H54 (cell line): ENCODE measurements at places on chromosomes 7 and 10.

- DNase-seq, result no peak
Measured at GRCh38 chr10:53490553-53490952, 718.0 kb upstream of the MBL2 start.

DNA sequence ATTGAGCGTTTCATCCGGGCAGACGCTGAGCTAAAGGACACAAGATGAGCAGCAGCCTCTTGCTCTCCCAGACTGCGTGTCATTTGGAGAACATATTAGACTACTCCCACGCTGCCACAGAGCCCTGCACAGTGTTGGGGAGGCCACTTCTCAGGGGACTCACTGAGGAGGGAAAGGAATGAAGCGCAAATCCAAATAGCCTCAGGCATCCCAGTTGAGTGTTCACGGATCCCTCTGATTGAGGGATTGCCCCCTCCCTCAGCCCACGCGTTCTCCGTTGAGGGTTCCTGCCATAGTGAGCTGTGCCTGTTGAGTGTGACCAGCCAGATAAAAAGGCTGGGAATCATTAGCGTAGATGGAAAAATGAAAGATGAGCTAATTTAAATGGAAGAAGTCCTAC is 563.4 kb downstream of the ACTR3B start:
- no peak for DNase-seq

DNA sequence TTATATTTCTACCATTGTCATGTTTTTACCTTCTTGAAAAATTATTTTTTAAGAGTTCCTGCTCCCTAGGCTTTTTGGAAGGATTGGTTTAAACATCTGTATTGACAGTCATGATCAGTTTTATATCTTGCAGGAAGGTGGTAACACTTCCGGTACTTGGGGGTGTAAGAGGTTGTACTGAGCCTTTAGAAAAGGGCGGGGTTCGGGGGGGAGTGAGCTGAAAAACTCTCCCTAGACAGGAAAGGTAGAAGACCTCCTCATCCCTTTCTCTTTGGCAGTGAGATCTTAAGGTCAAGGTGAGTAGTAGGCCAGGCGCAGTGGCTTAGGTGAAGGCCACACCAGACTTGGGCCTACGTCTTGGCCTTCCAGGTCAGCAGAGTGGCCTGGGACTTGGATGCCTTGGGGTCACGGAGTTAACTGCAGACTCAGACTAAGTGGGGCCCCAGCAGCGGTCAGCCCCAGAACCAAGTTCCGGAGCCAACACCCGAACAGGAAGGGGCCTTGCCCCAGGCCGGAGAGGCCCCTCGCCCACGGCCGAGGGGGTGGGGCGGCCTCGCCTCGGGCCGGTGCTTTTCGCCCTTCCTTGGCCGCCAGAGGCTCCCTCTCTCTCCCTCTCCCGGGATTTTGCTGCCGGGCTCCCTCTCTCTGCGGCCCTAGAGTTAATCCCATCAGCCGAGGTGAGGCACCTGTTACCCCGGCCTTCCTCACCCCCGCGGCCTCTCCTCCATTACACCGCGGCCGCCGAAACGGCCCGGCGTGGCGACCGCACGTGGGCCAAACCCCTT is at the start of gene PPP1R9A:
TSS of gene PPP1R9A (plus strand) at position 569 of the 785 bp plus-strand sequence. CDS start 2,520 bp downstream, outside the sequence.
- DNase-seq, result peak; percentile 14

GRCh38 chr7:24978843-24979469 is 1.0 kb downstream of the OSBPL3 start:
- DNase-seq, result no peak

- DNase-seq, result no peak
Measured at GRCh38 chr7:101511965-101512364, 117.1 kb downstream of the MYL10 start.

DNA sequence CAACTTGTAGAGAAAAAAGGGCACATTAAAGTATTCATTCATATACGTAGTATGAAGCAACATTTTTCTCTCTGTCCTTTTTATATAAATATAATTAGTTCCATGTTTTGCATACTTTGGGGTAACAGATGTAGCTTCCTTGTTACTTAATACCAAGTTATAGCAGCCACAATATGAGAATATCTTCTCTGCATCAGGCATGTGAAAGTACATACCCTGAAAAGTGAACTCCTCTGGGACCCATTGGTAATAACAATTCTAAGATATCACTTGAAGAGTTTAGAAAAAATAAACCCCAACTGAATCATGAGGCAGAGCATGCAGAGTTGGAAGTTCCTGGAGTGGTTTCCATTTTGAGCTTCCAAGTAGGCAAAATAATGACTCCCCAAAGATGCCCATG is 2.4 kb upstream of the CRPPA start:
- DNase-seq, result no peak

GRCh38 chr10:35392482-35393228 is 56.3 kb downstream of the CCNY start:
- no peak for DNase-seq

GRCh38 chr7:141073641-141074161 is at the start of gene TMEM178B:
Gene TMEM178B, plus strand, starts transcription at chr7:141074064.
- no peak for DNase-seq

- no peak for DNase-seq
Measured at GRCh38 chr10:101217450-101218281, 11.6 kb downstream of the LBX1 start.

- DNase-seq, result no peak
Measured at GRCh38 chr7:55031075-55031474, 12.3 kb downstream of the EGFR start.

- DNase-seq, result no peak
Measured at GRCh38 chr7:6266699-6267098, 5.7 kb downstream of the CYTH3 start.

GRCh38 chr10:88874281-88874680 is 5.8 kb upstream of the STAMBPL1 start:
- DNase-seq, result no peak

DNA sequence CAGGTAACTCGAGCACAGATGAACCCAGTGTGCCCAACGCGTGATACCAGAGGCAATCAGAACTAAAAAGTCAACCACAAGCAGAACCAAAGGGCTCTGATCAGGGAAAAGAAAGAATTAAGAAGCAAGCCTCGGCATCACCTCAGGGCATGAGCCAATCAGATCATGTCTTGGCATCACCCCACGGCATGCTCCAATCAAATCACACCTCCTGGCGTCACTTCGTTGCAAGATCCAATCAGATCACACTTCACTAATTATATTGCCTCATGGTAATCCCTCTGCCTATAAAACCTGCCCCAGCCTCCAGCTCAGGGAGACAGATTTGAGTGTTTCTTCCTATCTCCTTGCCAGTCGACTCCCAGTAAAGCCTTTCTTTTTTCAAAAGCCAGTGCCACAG is 46.8 kb downstream of the TYW1B start:
- DNase-seq, result no peak
